GM12864 (cell line): ENCODE measurements at places on chromosomes 13 and 19.

DNA sequence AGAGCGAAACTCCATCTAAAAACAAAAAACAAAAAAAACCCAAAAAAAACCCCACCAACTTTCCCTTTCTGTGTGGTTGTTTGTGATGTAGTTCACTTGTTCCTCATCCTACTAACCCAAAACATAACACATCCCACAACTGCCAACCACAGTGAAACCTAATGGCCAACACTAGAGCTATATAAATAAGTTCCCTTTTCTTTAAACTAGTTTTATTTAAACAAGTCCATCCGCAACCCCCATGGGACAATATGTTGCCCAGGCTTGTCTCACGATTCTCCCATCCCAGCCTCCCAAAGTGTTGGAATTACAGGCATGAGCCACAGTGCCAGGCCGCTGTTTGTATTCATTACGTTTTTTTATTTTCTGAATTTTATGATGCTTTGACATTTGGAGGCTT is 71.2 kb upstream of the ADGRE5 start:
- peak; percentile 19 for DNase-seq

DNA sequence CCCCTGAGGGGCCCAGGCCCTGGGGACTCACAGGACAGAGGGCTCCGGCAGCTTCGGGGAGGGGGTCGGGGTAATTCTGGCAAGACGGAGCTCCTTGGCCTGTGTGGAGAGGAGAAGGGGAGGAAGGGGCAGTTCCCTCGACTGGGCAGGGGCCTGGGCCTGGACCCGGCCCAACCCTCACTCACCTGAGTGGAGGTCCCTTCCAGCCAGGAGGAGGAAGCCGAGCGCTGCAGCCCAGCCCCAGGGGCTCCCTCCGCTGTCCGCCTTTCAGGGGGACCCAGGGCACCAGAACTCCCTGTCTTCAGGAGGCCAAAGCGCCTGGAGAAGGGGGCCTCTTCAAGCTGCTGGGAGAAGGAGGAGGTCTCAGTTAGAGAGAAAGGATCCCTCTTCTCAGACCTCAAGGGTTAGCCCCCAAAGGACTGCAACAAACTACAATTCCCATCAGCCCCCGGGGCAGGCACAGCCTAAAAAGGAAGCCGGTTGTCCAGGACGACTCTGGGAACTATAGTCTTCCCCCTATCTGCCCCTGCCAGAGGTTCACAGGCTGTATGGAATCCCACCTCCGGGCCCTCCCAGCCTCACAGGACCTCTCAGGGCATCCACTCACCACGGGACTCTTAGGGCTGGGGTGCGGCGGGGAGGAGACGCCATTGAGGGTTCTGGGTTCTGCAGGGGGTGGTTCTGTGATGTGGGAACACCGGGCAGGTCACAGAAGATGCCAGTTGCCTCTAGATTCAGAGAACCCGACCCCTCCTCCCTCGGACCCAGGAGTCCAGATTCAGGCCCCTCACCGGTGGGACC is 19.8 kb downstream of the EPS8L1 start:
- DNase-seq = no peak

- DNase-seq = no peak
These were observed 25.4 kb upstream of the ZMYM5 start for GRCh38 chr13:19888799-19889198.

- DNase-seq = no peak
These were observed 264.0 kb downstream of the TBC1D4 start for GRCh38 chr13:75217949-75218348.

GRCh38 chr19:12180377-12180776 is 17.5 kb downstream of the ZNF136 start:
- no peak for DNase-seq

- DNase-seq = no peak
These were observed 49.0 kb upstream of the PNMA8B start for GRCh38 chr19:46544651-46545050.
